Karpas-422 (cell line): ENCODE measurements at places on chromosomes 3 and 15.
A peak's percentile ranks its signal among the peaks of the same experiment; 100 is the strongest.

DNA sequence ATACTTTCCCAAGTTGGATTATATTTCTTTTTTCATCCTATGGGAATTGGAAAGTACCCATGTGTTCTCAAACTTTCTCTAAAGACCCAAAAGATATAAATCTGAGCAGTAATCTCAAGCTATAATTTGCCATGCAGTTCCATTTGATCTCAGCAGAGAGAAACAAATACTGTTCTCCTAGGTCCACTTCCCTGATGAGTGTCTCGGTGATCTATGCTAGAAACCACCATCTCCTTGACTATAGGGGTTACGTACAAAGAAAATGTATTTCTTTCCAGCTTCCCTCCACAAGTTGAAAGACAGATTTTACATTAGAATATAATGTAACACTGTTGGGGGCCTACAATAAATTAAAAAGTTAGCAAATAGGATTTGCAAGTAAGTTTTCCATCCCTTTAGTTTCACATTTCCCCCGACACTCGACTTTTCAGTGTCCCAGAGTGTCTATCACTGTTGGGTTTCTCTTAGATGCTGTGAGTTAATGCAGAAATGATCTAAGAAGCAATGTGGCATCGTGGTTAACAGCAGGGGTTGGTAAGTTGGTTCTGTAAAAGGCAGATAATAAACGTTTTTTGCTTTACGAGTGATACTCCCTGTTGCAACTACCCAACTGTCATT lies 465.1 kb upstream of the CFAP20DC start:
- no peaks in the 10 kb centered on the region for H3K4me1 ChIP-seq
- H3K36me3 ChIP-seq: no peaks in the 10 kb centered on the region
- H3K27me3 ChIP-seq: no peaks in the 10 kb centered on the region
- no peak overlapping the region for H3K27ac ChIP-seq
- H3K4me3 ChIP-seq: no peak overlapping the region
- no peak for DNase-seq

GRCh38 chr15:96266456-96266855 lies 64.0 kb upstream of the NR2F2 start:
- no peaks in the 10 kb centered on the region for H3K4me1 ChIP-seq
- H3K27me3 ChIP-seq: no peaks in the 10 kb centered on the region
- no peaks in the 10 kb centered on the region for H3K36me3 ChIP-seq
- H3K4me3 ChIP-seq: no peak overlapping the region
- H3K27ac ChIP-seq: no peak overlapping the region

GRCh38 chr3:105957722-105958121 lies 88.9 kb upstream of the CBLB start:
- H3K4me3 ChIP-seq: no peak overlapping the region
- no peak overlapping the region for H3K27ac ChIP-seq
- no peaks in the 10 kb centered on the region for H3K4me1 ChIP-seq
- DNase-seq: no peak
- H3K36me3 ChIP-seq: no peaks in the 10 kb centered on the region

GRCh38 chr15:101022876-101023275 lies 103.7 kb downstream of the LRRK1 start:
- no peak overlapping the region for H3K4me3 ChIP-seq
- peaks cover 95% of the 10 kb centered on the region for H3K36me3 ChIP-seq
- no peaks in the 10 kb centered on the region for H3K27me3 ChIP-seq
- no peak for DNase-seq
- no peak overlapping the region for H3K27ac ChIP-seq
- no peaks in the 10 kb centered on the region for H3K4me1 ChIP-seq

- H3K36me3 ChIP-seq: no peaks in the 10 kb centered on the region
- DNase-seq: no peak
- peaks cover 18% of the 10 kb centered on the region for H3K4me1 ChIP-seq
- no peak overlapping the region for H3K4me3 ChIP-seq
Measured at GRCh38 chr3:46325645-46326300, 28.1 kb upstream of the CCR2 start.

DNA sequence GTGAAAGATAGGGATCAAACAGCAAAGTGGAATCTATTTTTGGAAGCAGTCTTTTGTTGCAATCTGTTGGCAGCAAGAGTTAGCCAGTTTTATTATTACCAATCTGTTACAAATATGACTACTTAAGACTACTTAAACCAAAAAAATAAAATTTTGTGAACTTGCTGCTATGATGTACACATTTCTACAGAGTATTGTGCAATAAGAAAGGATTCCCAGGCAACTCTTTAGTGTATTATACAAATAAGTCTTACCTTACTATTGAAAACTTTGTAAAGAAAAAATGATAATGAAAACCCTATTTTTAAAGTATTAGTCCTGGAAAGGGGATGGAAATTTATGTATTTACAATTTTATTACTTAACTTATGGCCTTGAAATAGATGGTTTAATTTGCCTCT lies 44.7 kb downstream of the CADM2 start:
- no peaks in the 10 kb centered on the region for H3K27me3 ChIP-seq
- H3K4me1 ChIP-seq: no peaks in the 10 kb centered on the region
- no peak overlapping the region for H3K27ac ChIP-seq
- DNase-seq: no peak
- no peak overlapping the region for H3K4me3 ChIP-seq

DNA sequence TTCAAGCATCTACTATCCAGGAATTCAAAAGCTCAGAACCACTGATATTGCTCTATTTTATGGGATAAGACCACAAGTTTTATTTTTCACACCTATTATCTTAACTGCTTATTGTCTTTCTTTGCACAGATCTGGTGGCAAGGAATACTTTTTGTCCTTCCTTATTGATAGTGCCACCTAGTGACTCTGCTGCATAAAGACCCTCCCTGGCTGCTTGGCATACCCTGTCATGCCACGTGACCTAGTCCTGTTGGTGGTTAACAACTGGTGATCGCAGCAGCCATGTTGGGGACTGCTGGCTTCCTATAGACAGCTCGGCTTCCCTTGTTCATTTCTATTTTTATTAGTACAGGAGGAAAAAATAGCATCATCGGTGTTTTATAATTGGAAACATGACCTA lies 236.3 kb downstream of the MEX3B start:
- H3K4me3 ChIP-seq: no peak overlapping the region
- no peaks in the 10 kb centered on the region for H3K4me1 ChIP-seq
- no peaks in the 10 kb centered on the region for H3K36me3 ChIP-seq
- H3K27ac ChIP-seq: no peak overlapping the region
- peak; percentile 76 for DNase-seq

DNA sequence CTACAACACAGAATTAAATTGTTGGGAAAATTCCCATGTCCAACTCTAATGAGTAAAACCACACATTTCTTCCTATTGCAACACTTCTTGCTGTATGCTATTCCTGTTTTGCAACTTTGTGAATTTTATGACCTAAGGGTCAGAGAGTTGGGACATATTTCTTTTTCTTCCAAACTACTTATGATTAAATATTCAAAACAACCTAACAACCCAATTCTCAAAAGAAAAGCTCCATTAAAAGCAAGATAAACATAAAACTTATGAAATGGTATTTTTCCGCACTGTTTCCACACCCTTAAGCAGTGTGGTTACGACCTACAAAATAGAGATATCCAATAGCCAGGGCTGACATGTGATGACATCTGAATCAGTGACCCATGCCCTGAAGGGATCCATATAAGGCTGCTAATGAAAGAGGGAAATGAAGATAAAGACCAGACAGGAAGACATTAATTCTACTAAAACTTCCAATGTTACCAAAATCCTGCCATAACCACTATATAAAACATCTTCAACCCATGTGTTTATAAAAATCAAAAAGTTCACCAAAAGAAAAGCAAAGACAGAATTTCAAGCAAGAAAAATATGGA lies 45.6 kb downstream of the DMXL2 start:
- H3K4me3 ChIP-seq: no peak overlapping the region
- DNase-seq: no peak
- no peaks in the 10 kb centered on the region for H3K36me3 ChIP-seq
- no peaks in the 10 kb centered on the region for H3K27me3 ChIP-seq

GRCh38 chr15:80549191-80549590 lies 145.0 kb downstream of the ARNT2 start:
- H3K4me3 ChIP-seq: no peak overlapping the region
- DNase-seq: no peak
- H3K27ac ChIP-seq: no peak overlapping the region
- H3K4me1 ChIP-seq: no peaks in the 10 kb centered on the region

DNA sequence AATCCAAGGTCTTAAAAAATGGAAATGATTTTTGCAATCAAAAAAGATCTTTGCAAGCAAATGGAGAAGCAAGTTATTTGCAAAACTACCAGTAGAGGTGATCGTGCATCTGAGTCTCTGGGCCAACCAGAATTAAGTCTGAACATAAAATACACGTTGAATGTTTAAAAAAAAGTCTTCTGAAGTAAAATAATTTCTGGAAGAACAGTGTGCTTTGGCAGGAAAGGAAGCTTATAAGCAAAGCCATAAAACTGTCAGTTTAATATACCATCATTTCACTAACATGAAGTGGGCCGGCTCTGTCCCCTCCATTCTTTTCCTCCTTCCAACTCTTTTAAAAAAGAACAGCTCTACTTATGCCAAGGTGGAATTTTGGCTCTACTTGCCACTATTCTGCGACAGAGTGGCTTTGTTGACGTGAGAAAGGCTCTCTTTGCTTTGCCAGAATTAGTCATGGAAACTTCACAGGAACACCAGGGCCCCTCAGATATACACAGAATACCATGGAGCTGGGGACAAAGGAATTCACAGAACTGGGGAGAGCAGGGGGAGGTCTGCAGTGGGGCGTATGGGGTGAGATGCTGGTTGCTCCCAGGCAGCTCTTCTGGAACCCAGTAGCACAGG lies 29.8 kb downstream of the FSTL1 start:
- H3K4me1 ChIP-seq: peaks cover 16% of the 10 kb centered on the region
- no peaks in the 10 kb centered on the region for H3K36me3 ChIP-seq

DNA sequence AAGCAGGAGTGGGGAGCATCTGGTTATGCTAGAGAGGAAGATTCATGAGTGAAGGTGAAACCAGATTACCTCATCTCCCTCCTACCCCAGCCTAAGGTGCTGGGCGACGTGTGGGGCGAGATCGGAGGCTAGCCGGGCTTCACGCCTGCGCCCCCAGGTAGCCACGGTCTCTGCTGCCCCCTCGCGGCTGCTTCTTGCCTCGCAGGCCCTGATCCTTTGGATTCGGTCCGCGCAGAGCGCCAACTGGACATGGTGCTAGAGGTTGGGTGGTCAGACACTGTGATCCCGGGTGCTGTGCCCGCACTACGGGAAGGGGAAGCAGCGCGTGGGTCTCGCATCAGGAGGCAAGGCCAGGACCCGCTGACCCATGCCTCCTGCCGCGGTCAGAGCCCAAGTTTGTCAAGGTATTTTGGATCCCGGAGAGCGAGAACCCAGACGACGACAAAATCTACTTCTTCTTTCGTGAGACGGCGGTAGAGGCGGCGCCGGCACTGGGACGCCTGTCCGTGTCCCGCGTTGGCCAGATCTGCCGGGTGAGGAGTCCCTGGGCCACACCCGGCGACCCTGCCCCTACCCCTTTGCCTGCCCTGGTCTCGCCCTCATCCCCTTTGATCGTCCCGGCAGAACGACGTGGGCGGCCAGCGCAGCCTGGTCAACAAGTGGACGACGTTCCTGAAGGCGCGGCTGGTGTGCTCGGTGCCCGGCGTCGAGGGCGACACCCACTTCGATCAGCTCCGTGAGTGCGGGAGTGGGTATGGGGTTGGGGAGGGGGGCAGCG lies 4.2 kb downstream of the SEMA3B start:
- H3K27ac ChIP-seq: no peak overlapping the region
- H3K27me3 ChIP-seq: no peaks in the 10 kb centered on the region
- H3K4me3 ChIP-seq: no peak overlapping the region; the same call in 1 of the 2 replicates
- H3K4me1 ChIP-seq: peaks cover 3% of the 10 kb centered on the region
- DNase-seq: peak; percentile 95

- no peak overlapping the region for H3K27ac ChIP-seq
- H3K4me3 ChIP-seq: no peak overlapping the region
- no peak for DNase-seq
- peaks cover 21% of the 10 kb centered on the region for H3K36me3 ChIP-seq
Measured at GRCh38 chr3:9786209-9786739, 6.0 kb downstream of the TADA3 start.
